Activated naive CD4-positive, alpha-beta T cell treated with Interleukin-2 at 50 U/mL for 16 hours (primary cell): ENCODE measurements at places on chromosomes 11 and 22.

DNA sequence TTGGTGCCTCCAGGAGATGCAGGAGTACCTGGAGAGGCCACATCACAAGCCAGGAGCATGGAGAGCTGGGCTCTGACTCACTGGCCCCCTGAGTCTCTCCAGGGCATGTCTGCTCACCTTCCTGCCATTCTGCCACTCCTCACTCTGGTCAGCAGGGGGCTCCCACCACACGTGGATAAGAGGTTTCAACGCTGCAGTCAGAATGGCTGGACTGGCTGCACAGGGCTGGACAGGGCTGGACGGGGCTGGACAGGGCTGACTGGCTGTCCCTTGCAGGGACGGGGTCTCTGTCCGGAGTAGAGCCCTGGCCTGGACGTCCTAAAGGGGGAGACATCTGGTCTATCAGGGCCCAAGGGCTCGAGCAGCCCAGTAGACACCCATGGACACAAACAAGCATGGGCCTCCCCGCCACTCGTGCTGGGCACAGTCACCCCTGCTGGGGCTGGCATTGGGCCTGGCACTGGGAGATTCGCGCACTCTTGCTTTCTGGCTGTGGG is 34.6 kb downstream of the CYTH4 start:
- peak; percentile 71 for DNase-seq

- DNase-seq, result no peak
These were observed 18.6 kb downstream of the TSKU start for GRCh38 chr11:76801736-76802135.

- DNase-seq, result no peak
These were observed 5.9 kb downstream of the ZNF215 start for GRCh38 chr11:6932145-6932544.

GRCh38 chr11:96658436-96658835 is 268.6 kb downstream of the JRKL start:
- DNase-seq, result no peak

GRCh38 chr11:16040151-16040550 is 316.2 kb downstream of the SOX6 start:
- no peak for DNase-seq

- DNase-seq, result no peak
These were observed 19.4 kb downstream of the TRPM5 start for GRCh38 chr11:2424811-2425495.
